ENCODE measurements at places on chromosomes 4 and X.

GRCh38 chr4:112509243-112510141 lies 6.5 kb downstream of the NEUROG2 start:
- no peak for DNase-seq

DNA sequence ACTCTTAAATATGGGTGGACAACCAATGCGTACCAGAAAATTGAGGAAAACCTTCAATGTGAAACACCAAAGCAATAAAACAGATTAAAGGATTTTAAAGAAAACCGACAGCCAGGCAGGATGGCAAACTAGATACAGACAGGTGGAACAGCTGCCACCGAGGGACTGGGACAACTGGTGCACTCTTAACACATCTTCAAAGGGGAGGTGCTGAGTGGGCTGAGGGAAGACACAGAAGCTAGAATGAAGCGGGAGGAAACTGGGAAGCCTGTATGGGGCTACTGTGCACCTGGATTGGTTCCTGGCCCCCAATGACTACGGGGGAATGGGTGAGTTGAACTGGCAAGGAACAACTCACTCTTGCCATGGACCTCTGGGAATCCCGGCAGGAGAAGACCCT lies 20.7 kb downstream of the ZNF280C start:
- no peak for DNase-seq

- no peak for DNase-seq
Observed at GRCh38 chr4:152117933-152118507, 357.2 kb upstream of the GATB start.

GRCh38 chr4:136699905-136700304 lies 832.4 kb downstream of the PCDH18 start:
- DNase-seq, result no peak

- DNase-seq, result no peak
Observed at GRCh38 chr4:176638992-176639391, 153.7 kb downstream of the VEGFC start.

GRCh38 chr4:176319151-176319703 lies 539 bp upstream of the SPCS3 start:
- no peak for DNase-seq

- no peak for DNase-seq
Observed at GRCh38 chr4:111494971-111495370, 650.3 kb upstream of the FAM241A start.

- no peak for DNase-seq
Observed at GRCh38 chr4:8768357-8768999, 103.2 kb downstream of the HMX1 start.

- no peak for DNase-seq
Observed at GRCh38 chr4:165813606-165814005, 59.4 kb upstream of the TLL1 start.

DNA sequence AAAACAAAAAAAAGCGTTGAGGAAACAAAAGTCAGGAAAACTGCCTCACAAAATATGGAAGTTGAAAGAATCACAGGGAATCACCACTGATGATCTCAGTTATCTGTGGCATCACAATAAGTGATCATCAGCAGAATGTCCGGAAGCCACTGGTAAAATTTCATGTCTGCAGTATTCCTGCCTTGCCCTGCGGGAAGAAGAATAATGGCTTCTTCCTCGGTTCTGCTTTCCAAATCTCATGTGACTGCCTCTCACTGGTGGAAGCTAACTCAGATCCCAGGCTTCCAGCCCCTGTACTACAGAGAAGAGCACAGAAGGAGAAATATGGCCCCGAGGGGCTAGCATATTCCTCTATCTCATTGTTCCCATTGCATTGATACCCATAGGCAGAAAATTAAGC lies 12.7 kb upstream of the ZNF330 start:
- no peak for DNase-seq

GRCh38 chr4:152045449-152045806 lies 284.6 kb upstream of the GATB start:
- DNase-seq, result no peak

DNA sequence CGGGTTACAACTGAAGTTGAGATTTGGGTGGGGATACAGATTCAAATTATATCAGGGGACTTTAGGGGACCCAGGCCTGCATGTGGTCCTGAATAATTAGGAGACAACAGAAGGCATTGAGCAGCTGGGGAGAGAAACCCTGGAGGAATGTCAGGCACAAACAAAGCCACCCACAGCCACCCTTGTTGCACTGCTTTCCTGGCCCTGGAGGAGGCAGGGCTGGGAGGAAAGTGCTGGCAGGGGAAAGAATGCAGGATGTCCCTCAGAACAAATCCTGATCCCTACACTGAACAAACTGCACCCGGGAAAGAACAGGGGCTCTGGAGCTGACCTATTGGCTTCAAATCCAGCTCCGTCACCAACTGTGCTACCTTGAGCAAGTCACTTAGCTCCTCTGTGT lies 214.1 kb upstream of the ATP6AP2 start:
- DNase-seq, result no peak

DNA sequence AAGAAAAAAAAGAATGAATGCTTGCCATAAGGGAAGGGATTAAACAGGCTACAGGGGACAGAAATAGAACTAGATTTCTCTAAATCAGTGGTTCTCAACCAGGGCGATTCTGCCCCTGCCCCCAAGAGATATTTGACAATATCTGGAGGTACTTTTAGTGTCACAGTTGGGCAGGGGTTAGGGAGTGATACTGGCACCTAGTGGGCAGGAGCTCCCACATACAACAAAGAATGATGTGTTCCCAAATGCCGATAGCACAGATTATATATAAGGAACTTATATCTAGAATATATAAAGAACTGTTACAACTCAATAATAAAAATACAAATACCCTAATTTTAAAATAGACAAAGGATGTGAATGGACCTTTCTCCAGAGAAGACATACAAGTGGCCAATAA lies 14.7 kb downstream of the S100G start:
- DNase-seq, result no peak

GRCh38 chr4:46927201-46927600 lies 18.2 kb upstream of the COX7B2 start:
- DNase-seq, result no peak

DNA sequence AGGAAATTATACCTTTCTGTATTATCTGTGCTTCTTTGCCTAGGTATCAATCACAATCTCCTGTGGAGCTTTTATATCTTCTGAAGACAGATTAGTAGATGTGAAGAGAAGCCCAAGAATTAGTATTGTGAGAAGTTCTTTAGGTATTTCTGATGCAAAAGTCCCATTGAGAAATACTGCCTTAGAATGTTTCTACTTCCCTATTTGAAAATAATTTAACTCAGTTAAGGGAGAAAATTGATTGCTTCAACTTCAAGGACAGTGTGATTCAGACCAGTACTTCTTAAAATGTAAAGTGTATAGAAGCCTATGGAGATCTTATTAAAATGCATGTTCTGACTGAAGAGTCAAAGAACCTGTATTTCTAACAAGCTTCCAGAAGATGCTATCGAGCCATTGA lies 9.0 kb downstream of the EIF1AX start:
- no peak for DNase-seq

DNA sequence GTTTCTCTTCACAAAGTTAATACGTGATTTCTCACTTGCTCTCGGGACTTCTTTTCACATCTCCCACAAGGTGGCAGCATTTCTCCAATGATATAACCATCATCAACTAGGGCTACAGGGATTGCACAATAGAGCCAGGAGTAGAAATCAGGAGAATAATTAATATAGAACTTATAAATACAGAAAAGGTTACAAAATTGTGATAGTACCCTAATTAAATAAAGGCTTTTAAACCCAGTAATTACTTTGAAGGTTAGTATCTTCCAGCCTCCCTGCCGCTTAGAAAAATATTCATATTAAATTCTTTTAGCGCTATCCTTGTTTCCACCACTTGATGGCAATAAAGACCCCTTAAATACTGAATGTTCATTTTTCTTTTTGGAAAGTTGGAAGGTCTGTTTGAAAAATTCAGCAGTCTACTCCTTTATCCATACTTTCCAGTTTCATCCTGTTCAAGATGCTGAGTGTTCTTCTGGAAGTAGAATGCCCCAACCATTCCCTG lies 65.8 kb downstream of the RASGEF1B start:
- DNase-seq, result no peak

DNA sequence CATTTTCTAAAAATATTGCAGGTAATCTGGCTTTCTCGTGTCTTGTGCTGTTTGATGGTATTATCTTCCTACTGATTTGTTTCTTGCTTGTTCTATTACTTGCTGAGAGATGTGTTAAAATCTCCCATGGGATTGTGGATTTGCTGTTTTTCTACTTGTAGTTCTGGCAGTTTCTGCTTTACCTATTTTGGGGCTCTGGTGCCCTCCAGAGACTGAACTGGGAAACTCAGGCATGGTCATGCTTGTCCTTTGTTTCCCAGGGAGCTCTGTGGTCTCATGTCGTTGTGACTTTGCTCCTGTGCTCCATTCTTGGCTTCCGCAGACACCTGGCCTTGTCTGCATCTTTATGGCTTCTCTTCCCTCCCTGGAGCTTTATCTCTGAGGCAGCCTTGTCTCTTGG lies 39.5 kb downstream of the NSD2 start:
- DNase-seq, result no peak
